Tracheal epithelial cell (primary cell): ENCODE measurements at places on chromosomes 1 and 21. TPM values are rescaled to one million over a fixed set of nuclear protein-coding genes. Genes with fewer than 3 reads are reported as not detected.

ZBTB18 gene
- total RNA-seq, result 6.0 and 6.6 TPM in 2 replicates

PROX1 gene
- total RNA-seq, result under 0.01 and 0.43 TPM in 2 replicates

RCAN3 gene
- total RNA-seq, result 15.9 and 17.9 TPM in 2 replicates

NEGR1 gene
- 2.7 TPM in 1 of 2 replicates, not detected in the other for total RNA-seq

DISP3 gene
- under 0.01 and 1.2 TPM in 2 replicates for total RNA-seq
